ENCODE measurements at places on chromosomes 5 and 9. TPM values are rescaled to one million over a fixed set of nuclear protein-coding genes. Genes with fewer than 3 reads are reported as not detected.

- DNase-seq, result no peak
- H3K4me3 ChIP-seq, result no peak overlapping the region
- no peaks in the 10 kb centered on the region for H3K27me3 ChIP-seq
- H3K27ac ChIP-seq, result no peak overlapping the region
These were observed 68.4 kb downstream of the ENTREP1 start for GRCh38 chr9:69393425-69393824.

DNA sequence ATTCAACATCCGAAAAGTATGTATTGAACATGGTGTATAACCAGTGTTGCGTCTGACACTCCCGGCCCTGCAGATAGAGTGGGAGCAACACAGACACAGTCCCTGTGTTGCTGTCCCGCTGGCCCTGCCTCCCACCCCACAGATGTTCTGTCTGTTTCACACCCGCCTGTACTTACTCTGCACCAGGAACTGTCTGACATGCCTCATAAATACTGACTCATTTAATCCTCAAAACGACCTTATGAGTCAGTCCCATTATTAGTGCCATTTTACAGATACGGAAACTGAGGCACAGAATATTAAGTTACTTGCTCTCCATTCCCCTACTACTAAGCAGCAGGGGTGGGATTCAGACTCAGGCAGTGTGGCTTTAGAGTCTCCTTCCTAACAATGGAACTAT lies 109.8 kb upstream of the NFIL3 start:
- H3K4me1 ChIP-seq, result peaks cover 6% of the 10 kb centered on the region
- H3K27ac ChIP-seq, result no peak overlapping the region
- H3K27me3 ChIP-seq, result no peaks in the 10 kb centered on the region
- no peak overlapping the region for H3K4me3 ChIP-seq
- no peaks in the 10 kb centered on the region for H3K36me3 ChIP-seq

DNA sequence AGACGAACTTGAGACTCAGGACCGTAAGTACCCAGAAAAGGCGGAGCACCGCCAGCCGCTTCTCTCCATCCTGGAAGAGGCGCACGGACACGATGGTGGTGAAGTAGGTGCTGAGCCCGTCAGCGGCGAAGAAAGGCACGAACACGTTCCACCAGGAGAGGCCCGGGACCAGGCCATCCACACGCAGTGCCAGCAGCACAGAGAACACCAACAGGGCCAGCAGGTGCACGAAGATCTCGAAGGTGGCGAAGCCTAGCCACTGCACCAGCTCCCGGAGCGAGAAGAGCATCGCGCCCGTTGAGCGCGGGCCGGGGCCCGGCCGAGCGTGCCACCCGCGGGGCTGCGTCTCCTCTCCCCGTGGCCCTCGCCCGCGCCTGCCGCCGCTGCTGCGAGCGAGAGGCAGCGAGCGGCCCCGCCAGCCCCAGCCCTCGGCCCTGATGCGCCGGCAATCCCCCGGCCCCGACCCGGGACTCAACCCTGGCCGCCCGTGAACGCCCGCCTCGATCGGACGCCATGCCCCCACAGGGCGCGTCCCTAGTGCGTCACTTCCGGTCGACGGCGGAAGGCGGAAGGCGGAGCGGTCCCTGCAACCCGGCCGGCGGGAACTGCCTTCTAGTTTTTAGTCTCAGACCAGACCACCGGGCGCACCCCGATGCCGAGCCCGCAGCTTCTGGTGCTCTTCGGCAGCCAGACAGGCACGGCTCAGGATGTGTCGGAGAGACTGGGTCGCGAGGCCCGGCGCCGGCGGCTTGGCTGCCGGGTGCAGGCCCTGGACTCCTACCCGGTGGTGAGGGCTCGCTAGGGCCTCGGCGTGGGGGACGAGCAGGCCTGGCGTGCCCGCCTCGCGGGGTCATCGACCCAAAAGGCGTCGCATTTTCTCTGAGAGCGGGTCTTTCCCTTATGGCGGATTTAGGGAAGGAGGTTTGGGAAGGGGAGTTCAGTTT lies at the start of the genes NDOR1 and TMEM203:
NDOR1 (plus strand) TSS at position 575 of the 944 bp plus-strand sequence; CDS start at position 653, 78 bp downstream.
TMEM203 (minus strand) TSS at position 523 of the 944 bp plus-strand sequence; CDS start at position 289, 234 bp downstream.
- H3K36me3 ChIP-seq, result no peaks in the 10 kb centered on the region
- DNase-seq, result peak; percentile 97
- peaks cover 24% of the 10 kb centered on the region for H3K4me1 ChIP-seq
- H3K27ac ChIP-seq, result peak within 1 kb of the TSS; percentile 80

GRCh38 chr9:77511525-77511924 lies 136.6 kb downstream of the GNA14 start:
- DNase-seq, result no peak
- H3K4me1 ChIP-seq, result no peaks in the 10 kb centered on the region
- no peak overlapping the region for H3K4me3 ChIP-seq

WNK2 gene
- polyA plus RNA-seq, result 61.7 TPM

GRCh38 chr5:476102-476813 lies 33.3 kb downstream of the EXOC3 start:
- H3K27ac ChIP-seq, result no peak overlapping the region
- no peaks in the 10 kb centered on the region for H3K36me3 ChIP-seq
- H3K27me3 ChIP-seq, result peaks cover 34% of the 10 kb centered on the region
- no peak overlapping the region for H3K4me3 ChIP-seq

ZNF454 gene
- 3.2 TPM for polyA plus RNA-seq

GRCh38 chr5:172443441-172444109 lies 10.8 kb downstream of the SH3PXD2B start:
- H3K4me3 ChIP-seq, result no peak overlapping the region
- peaks cover 13% of the 10 kb centered on the region for H3K4me1 ChIP-seq
- no peaks in the 10 kb centered on the region for H3K27me3 ChIP-seq

PCDHB2 gene
- polyA plus RNA-seq, result 9.3 TPM

- H3K36me3 ChIP-seq, result 0 out of 2 replicates have a peak, but pooled peaks cover 3% of the 10 kb centered on the region
- no peak overlapping the region for H3K4me3 ChIP-seq
- H3K27me3 ChIP-seq, result no peaks in the 10 kb centered on the region
- no peak for DNase-seq
These were observed 18.2 kb upstream of the DCP2 start for GRCh38 chr5:112958093-112959088.

Measured in GM23338 (cell line).